ENCODE measurements at places on chromosomes 3 and 15.
A peak's percentile ranks its signal among the peaks of the same experiment; 100 is the strongest.

GRCh38 chr3:12284591-12284990 lies 4.3 kb upstream of the PPARG start:
- DNase-seq: no peak

GRCh38 chr3:32595323-32595722 lies 24.7 kb upstream of the DYNC1LI1 start:
- DNase-seq: no peak

GRCh38 chr3:15500107-15500724 lies 21.3 kb downstream of the COLQ start:
- no peak for DNase-seq

- no peak for DNase-seq
These were observed 406.5 kb upstream of the ARHGEF26 start for GRCh38 chr3:153714588-153715290.

GRCh38 chr15:36763685-36764084 lies 184.3 kb downstream of the CDIN1 start:
- DNase-seq: no peak

GRCh38 chr15:90664650-90665287 lies 52.4 kb upstream of the BLM start:
- DNase-seq: no peak

GRCh38 chr3:64167351-64167750 lies 57.9 kb downstream of the PRICKLE2 start:
- no peak for DNase-seq

GRCh38 chr3:123884203-123884831 lies at the start of gene MYLK:
MYLK (minus strand) TSS chr3:123884332; CDS start chr3:123793841, 90,491 bp downstream.
- DNase-seq: peak; percentile 16

DNA sequence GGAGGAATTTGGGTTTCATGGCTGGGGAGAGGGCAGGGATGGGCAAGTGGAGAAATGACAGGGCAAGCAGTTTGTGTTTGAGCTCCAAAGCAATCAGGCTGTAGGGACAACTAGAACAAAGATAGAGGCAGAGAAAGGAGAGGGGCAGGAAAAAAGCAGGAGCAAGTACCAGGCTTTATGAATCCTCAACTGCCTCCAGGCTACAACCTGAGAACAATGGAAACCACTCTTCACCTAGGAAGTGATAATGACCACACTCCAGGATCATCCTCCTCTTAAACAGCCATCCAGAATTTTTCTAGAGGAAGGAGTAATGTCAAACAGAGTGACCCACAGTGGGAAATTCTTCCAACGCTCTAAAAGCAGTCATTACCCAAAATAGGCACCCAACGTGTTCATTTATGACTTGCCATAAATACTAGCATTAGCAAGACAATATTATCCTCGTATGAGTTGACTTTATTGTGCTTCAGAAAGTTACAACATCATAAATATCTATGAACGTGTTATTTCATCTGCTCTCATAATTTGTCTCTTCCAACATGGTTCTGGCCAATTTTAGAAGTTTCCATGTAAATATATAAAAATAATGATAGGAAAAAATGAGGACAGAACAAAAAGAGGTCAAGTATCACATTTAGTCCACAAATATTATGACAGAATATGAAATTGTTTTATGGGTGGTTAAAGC lies 50.5 kb downstream of the TNFAIP8L3 start:
- no peak for DNase-seq

Data from stimulated activated CD4-positive, alpha-beta T cell treated with anti-CD3 and anti-CD28 coated beads, Interleukin-12 subunit alpha, Interleukin-12 subunit beta, amount 100 ng/mL, for 48 hours (primary cell).